DND-41 (cell line): ENCODE measurements at places on chromosomes 6 and 20.
A peak's percentile ranks its signal among the peaks of the same experiment; 100 is the strongest.

DNA sequence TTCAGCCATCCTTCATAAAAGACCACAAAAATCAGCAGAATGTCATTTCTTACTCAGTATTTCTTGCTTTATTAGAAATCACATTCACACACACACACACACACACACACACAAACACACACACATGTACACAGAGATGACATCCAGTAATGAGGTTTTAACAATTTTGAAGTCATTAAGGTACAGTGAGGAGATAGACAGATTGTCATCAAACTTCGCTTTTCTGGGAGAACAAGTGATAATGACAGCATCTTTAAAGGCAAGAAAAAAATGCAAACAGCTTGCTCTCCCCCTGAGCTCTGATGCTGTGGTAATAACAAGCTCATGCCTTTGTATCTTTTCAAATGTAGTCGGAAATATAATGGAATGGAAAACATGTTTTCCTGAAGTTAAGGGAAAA is 184.4 kb upstream of the RNF217 start:
- no peaks in the 10 kb centered on the region for H3K27me3 ChIP-seq
- no peaks in the 10 kb centered on the region for H3K36me3 ChIP-seq
- no peaks in the 10 kb centered on the region for H3K4me1 ChIP-seq
- no peak overlapping the region for H3K4me3 ChIP-seq

DNA sequence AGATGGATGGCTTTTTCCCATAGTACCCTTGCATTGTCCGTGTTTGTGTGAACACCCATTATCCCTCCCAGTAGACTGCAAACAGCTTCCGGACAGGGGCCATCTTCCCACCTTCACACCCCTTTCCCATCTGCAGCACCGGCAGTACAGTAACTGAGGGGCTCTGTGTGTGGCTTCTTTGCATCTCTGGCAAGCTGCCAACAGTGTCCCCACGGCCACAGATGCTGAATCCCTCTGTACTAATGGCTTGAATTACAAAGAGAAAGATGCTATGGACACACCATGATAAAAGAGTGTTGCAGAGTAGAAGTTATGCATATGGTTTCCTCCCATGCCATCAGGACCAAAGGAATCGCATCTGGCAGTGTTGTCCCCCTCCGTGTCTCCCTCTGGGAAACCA is 101.1 kb upstream of the CDYL start:
- no peak overlapping the region for H3K4me3 ChIP-seq
- no peak for DNase-seq
- no peaks in the 10 kb centered on the region for H3K36me3 ChIP-seq
- no peaks in the 10 kb centered on the region for H3K4me1 ChIP-seq
- H3K27ac ChIP-seq = no peak overlapping the region

DNA sequence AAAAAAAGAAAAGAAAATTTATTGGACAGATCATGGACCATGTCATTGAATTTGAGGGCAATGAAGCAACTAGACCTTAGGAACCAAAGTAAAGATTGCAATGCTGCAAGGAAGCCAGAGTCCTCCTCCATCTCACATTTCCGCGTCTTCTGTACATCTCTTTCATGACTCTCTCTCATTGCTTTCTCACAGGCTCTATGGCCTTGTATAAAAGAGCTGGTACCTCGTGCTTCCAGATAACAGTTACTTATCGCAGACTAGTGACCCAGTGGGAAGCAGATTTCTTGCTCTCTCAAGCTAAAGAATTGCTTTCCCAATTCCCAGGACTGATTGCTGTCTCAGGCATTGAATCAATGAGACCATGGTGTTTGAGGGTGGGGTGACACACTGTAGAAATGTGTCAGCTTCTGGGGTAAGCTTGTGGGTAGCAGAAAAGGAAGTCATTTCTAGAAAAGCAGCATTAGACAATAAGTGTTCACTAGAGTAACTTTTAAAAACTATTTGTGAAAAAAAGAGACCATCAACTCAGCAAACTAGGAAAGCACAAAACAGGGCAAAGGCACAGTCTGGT is 635.3 kb downstream of the UTRN start:
- H3K4me1 ChIP-seq = no peaks in the 10 kb centered on the region
- no peak overlapping the region for H3K4me3 ChIP-seq
- H3K36me3 ChIP-seq = no peaks in the 10 kb centered on the region
- H3K27ac ChIP-seq = no peak overlapping the region

DNA sequence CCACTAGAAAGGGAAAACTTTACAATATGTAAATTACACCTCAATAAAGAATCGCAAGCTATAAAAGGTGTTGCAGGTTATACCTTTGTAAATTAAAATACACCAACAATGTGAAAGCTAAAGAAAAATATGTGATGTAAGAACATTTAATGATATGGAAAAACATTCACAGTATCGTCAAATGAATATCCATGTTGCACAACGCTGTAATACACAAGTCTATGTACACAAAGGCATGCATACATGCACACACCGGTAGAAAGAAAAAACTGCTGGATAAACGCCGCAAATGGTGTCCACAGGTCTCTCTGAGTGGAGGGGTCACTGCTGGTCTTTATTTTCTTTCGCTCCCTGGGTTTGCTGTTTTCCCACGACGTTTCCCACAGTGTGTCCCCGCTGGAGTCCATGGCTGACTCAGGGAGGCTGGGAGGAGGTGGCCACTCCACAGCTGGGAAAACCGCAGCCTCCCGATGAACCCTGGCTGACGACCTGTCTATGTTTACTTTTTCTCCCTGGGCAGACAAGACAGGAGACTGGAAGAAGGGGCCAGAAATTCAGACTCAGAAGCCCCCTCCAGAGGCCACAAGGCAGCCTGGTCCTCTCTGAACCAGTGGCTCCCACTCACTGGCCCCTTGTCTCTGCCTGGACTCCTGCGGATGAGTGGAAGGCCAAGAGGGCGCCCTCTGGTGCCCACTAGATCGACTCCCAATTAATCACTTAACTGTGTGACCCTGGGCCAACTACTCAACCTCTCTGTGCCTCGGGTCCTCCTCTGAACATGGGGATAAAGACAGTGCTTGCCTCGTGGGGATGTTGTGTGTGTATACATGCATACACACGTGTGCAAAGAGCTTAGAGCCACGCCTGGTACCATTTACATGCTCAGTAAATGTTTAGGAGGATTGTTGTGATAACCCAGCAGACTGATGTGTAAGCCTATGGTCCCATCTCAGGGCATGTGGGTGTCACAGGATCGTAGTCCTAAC is 12.8 kb upstream of the BPI start:
- H3K27me3 ChIP-seq = peaks cover 22% of the 10 kb centered on the region
- no peak overlapping the region for H3K27ac ChIP-seq
- DNase-seq = peak; percentile 17
- no peaks in the 10 kb centered on the region for H3K4me1 ChIP-seq

DNA sequence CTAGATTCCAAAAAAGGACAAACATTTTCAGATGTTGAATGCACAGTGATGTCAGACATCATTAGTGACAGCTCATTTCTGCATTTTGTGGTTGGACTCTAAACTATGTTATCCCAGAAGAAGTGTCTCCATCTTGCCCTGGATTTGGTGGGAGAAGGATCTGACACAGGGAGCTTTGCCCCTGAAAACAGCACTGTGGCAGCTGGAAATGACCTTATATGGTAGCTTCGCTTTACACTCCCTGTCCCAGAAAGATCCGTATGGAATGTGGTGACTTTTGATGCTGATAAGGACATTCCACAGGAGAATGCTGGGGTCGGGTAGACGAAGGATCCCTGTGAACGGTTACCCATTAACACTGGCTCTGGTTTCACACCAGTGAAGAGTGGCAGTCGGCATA is 87.2 kb upstream of the EDN1 start:
- no peaks in the 10 kb centered on the region for H3K27me3 ChIP-seq
- H3K27ac ChIP-seq = no peak overlapping the region
- DNase-seq = no peak
- no peaks in the 10 kb centered on the region for H3K4me1 ChIP-seq
- H3K36me3 ChIP-seq = no peaks in the 10 kb centered on the region

DNA sequence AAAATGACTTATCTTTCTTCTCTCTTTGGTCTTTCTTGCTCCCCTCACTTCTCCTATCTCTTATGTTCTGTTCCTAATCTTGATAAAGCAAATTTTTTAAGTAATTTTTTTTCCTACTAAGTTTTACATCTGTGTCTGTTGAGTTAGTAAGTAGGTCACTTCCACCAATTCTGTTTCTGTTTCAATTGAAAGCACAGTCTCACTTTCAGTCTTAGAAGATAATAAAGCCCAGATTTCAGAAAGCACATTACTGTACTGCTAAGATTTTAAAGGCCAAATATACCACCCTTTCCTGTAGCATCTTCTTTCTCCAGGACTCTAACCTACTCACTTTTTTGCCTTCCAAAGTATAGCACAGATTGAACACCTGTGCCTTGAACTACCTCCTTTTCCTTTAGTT is 866.1 kb upstream of the ADGRB3 start:
- no peaks in the 10 kb centered on the region for H3K36me3 ChIP-seq
- no peaks in the 10 kb centered on the region for H3K4me1 ChIP-seq
- no peaks in the 10 kb centered on the region for H3K27me3 ChIP-seq
- no peak overlapping the region for H3K27ac ChIP-seq
- no peak overlapping the region for H3K4me3 ChIP-seq

- H3K4me3 ChIP-seq = no peak overlapping the region
- H3K27ac ChIP-seq = no peak overlapping the region
- H3K4me1 ChIP-seq = no peaks in the 10 kb centered on the region
- no peak for DNase-seq
These were observed 135.5 kb upstream of the PLCB4 start for GRCh38 chr20:8933381-8933807.

- H3K36me3 ChIP-seq = no peaks in the 10 kb centered on the region
- H3K4me1 ChIP-seq = no peaks in the 10 kb centered on the region
- no peak overlapping the region for H3K27ac ChIP-seq
- peaks cover 3% of the 10 kb centered on the region for H3K27me3 ChIP-seq
- DNase-seq = no peak
These were observed 55.2 kb upstream of the CITED2 start for GRCh38 chr6:139429580-139430145.

DNA sequence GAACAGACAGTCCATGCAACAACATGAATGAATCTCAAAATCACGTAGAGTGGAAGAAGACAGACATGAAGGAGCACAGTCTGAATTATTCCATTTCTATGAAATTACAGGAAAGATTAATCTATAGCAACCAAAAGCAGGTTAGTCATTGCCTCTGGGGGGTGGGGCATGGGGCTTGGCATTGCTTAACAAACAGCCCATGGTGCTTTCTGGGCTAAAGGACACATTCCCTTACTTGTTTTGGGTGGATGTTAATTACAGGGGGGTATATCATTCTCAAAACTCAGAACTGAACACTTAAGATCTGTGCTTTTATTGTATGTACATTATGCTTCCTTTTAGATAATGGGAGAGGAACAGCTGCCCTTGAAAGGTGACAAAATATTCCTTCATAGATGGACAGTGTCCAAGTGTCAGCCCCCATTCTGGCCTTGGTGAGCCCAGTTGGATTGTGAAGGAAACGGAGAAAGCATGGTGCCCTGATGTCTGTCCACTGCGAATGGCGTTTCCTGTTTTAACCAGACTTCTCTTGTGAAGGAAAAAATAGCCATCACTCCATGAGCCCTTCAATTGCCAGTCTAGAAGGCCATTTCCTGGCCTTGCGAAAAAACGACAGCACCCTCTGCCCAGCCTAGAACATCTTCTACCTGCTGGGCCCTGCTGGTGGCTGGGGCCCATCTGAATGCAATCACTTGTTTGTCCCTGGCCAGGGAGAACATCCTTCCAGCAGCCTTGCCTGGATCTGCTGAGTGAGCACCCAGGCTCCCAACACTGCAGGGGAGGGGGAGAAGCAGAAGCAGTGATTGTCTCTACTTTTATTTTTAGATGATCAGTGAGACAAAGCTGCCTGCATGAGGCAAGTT is 179.7 kb downstream of the BCAS1 start:
- no peaks in the 10 kb centered on the region for H3K36me3 ChIP-seq
- no peak overlapping the region for H3K27ac ChIP-seq
- H3K27me3 ChIP-seq = no peaks in the 10 kb centered on the region

GRCh38 chr6:116444092-116444491 is 17.1 kb upstream of the CALHM6 start:
- no peaks in the 10 kb centered on the region for H3K27me3 ChIP-seq
- no peak overlapping the region for H3K27ac ChIP-seq
- H3K4me1 ChIP-seq = peaks cover 12% of the 10 kb centered on the region
- DNase-seq = no peak
- no peak overlapping the region for H3K4me3 ChIP-seq
- no peaks in the 10 kb centered on the region for H3K36me3 ChIP-seq

DNA sequence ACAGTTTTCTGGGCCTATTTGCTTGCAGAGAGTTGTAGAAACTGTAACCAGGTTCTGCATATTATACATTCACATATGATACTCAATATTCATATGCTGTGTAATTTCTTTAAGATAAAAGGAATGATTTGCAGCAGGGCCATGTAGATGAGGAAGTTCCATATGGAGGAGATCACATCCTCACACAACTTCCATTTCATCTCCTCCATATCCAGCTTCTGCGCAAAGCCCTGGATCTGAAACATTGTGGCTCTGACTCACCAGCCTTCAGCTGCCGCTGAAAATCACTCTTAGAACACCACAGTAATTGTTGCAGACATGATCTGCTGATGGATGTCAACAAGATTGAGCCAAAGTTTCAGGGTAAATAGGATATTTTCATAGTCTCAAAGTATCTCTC is 57.7 kb downstream of the PXDC1 start:
- H3K27me3 ChIP-seq = no peaks in the 10 kb centered on the region
- H3K36me3 ChIP-seq = no peaks in the 10 kb centered on the region
- no peak for DNase-seq
- H3K27ac ChIP-seq = no peak overlapping the region

DNA sequence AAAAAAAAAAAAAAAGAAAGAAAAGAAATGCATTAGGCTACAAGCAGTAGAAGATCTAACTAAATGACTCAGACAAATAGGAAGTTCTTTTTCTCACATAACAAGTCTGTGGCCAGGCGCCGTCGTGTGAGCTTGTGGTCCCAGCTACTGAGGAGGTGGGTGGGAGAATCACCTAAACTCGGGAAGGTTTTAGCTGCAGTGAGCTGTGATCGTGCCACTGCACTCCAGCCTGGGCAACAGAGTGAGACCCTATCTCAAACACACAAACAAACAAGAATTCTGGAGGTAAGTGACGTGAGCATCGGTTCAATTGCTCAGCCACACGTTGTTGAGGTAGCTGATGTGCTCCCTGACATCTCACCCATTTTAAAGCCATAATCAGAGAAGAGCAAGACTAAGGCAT is 37.9 kb upstream of the SLC23A2 start:
- H3K36me3 ChIP-seq = no peaks in the 10 kb centered on the region
- DNase-seq = no peak
- H3K27ac ChIP-seq = no peak overlapping the region
- H3K4me1 ChIP-seq = no peaks in the 10 kb centered on the region
- H3K27me3 ChIP-seq = no peaks in the 10 kb centered on the region

DNA sequence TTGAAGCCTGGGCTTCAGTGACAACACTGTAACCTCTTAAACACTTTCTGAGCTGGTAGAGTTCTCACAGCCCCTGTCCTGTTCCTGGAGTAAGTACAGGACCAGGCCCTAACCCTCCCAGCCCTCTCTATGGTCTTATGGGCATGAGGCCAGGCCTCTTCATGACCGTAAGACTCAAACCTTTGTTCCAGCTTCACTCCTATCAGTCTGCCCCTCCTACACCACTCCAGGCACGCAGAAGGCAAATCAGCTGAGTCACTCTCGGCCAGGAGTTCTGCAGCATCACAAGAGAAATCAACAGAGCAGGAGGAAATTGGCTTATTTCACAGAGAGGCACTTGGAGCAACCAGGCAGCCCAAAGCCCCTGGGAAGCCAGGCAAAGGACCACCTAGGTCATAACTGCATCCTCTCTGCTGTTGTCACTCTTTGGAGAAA is 25.3 kb upstream of the CHD6 start:
- H3K4me3 ChIP-seq = no peak overlapping the region
- H3K4me1 ChIP-seq = no peaks in the 10 kb centered on the region
- H3K36me3 ChIP-seq = no peaks in the 10 kb centered on the region
- peaks cover 37% of the 10 kb centered on the region for H3K27me3 ChIP-seq
- DNase-seq = no peak
- no peak overlapping the region for H3K27ac ChIP-seq
